RKO (cell line): ENCODE measurements at places on chromosomes 1 and 21.

- DNase-seq = no peak
Observed at GRCh38 chr1:36365381-36365780, 20.3 kb downstream of the STK40 start.

- peak; percentile 75 for DNase-seq
Observed at GRCh38 chr1:173330149-173330951, 123.2 kb upstream of the TNFSF4 start.

DNA sequence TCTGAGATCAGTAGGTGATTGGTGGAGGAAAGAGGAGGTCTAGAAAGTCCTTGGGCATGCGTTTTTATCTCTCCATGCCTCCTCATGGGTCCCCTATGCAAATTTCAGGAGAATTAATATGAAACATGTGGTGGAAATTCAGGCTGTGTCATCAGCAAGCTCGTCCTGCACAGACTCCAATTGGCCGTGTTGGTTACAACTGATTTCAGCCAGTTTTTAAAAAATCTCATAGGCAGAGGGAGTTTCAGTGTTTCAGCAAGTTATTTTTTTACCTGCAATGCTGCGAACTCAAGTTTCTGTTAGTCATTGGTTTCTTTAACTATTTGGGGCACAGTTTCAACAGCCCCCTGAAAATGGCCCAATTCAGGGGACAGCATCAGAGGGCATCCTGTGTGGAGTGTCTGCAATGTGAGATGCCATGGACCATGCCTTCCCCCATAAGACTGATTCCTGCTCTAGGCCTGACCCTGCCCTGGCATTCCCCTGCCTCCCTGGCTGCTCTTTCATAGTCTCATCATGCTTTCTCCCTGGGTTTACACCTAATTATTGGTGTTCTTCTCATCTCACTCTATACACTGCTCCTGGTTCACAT, 59.9 kb downstream of the C1orf198 start:
- DNase-seq = no peak

DNA sequence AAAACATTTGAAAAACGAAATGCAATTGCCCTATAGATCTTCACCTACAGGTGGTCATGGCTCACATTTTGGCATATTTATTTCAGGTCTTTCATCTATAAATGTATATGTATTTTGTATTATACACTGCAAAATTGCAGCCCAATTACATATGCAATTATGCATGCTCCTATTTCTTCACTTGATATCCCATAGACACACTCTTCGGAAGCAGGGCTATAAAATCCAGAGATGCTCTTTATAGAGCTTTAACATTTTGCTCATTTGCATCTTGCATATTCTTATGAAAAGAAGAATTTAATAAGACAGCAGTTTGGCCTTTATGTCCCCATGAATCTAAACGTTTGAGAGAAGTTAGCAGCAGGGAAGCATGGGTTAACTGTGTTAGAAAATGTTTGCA, 44.7 kb upstream of the PALMD start:
- no peak for DNase-seq

DNA sequence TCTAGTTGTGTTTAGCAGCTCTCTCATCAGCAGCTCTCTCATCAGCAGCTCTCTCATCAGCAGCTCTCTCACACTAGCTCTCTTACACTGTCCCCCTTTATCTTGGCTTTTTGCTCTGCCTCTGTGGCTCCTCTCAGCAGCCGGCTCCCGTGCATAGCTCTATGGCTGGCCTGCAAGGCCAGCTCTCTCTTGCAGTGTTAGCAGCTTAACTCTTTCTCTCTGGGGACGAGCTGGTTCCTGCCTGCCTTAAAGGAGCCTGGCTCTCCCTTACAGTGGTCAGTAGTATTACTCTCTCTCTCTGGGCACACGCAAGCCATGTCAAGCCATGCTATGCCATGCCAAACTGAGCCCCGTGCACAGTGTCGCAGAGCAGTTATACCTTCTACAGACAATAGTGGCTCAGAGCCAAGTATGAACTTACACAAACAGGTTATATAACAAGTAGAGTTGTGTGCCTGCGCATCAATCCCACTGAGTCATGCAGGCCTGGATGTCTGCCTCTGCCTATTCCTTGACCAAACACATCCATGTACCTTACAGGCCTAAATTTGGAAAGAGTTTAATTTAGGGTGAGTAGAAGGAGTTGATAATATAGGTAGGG, 295.9 kb downstream of the TPR start:
- no peak for DNase-seq

- peak; percentile 95 for DNase-seq
Observed at GRCh38 chr1:183022202-183023145, 746 bp upstream of the LAMC1 start.

DNA sequence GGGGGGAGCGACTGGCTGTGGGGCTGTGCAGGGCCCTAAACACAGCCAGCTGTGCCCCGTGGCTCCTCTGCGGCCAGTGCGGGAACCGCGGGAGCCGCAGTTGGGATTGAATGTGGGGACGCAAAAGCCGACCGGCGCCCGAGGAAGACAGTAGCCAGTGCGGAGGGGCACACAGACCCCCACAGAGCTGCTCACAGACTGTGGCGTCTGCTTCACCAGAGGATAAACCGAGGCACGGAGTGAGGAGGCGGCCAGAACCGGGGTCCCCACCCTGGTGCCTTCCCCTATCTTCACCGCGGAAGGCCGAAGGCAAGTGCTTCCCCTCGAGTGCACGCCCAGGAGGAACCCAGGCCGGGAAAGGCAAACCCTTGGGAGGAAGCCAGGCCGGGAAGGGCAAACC, 8.7 kb upstream of the TMEM52 start:
- DNase-seq = no peak

- DNase-seq = no peak
Observed at GRCh38 chr1:246302711-246303317, 204.3 kb downstream of the SMYD3 start.

GRCh38 chr1:52629325-52629643, 3.7 kb upstream of the SHISAL2A start:
- DNase-seq = no peak

DNA sequence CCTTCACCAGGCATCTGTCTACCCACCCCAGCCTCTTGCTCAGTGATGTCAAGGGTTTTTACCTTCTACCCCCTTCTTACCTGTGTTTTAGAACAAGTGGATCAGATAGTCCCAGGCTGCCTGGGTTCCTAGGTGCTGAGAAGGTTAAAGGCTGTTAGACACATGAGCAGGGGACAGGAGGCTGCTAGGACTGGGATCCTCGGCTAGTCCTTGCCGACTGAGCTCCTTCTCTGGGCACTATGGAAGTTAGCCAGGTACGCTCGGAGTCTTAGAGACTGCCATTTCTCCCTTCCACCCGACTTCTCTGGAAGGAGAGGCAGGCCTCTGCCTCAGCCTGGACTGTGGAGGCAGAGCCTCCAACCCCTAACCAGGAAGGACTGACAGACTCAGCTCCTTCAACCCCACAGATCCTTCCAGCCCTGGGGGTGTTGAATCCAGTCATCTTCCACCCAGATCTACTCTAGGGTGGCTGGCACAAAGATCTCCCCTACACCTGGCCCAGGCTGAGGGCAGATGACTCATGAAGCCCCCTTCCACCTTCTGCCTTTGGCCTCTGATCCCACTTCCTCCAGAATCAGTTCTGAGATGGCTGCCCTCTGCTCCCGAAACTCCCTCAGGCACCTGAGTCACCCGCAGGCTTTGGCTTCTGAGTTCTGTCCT, at the start of gene DYNLT4:
Gene DYNLT4 (minus strand): TSS at position 648 of the 660 bp plus-strand sequence. CDS start 683 bp downstream, outside the sequence.
- no peak for DNase-seq

- DNase-seq = no peak
Observed at GRCh38 chr1:116314305-116314919, 58.6 kb upstream of the ATP1A1 start.

DNA sequence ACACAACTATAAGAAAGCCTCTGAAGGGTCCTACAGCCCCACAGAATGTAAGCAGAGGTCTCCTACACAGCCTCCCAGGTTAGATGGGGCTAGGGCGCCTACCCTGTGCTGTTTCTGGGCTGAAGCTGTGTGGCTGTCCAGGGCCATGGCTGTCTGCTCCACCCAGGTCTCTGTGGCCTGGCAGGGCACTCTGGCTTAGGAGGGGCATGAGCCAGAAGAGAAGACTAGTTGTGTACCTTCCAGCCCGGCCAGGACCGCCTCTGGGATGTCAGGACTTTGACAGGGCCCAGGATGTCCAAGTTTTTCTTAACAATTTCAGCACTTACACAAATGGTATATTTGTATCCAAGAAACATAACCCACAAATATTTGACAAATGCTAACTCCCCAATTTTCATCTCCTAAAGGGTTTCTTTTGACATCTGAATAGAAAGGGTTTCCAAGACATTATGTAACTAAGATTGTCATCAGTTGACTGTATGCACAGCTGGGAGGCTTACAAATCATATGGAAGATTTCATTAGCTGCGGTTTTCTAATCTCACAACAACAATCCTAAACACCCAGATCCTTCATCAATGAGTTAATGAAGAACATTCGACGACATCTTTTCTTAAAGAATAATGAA, 80.5 kb downstream of the HSF2BP start:
- no peak for DNase-seq

GRCh38 chr1:2356401-2356800, 35.0 kb downstream of the MORN1 start:
- no peak for DNase-seq

DNA sequence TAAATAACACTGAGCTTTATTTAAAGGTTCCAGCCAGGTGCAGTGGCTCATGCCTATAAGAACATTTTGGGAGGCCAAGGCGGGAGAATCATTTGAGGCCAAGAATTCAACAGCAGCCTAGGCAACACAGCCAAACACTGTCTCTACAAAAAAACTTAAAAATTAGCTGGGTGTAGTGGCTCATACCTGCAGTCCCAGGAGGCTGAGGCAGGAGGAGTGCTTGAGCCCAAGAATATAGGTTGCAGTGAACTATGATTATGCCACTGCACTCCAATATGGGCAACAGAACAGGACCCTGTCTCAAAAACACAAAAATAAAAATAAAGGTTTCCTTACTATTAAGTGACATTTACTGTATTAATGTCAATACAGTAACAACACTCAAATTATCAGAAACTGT, 2.1 kb downstream of the TAF12 start:
- DNase-seq = peak; percentile 71

DNA sequence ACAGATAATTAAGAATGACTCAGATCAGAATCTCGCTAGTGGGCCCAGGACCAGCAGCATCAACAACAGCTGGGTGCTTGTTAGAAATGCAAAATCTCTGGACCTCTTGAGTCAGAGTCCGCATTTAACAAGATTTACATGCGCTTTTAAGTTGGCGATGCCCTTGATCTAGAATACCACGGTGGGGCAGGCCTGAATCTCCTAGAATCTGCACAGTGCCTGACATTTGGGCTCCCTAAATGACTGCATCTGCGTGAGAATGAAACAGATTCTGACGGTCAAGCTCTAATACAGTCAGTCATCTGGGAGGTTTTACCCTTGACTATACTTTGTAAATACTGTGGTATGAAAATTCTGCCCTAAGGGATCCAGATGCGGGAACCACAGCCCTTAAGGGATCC, 17.2 kb upstream of the RAB29 start:
- no peak for DNase-seq

- DNase-seq = no peak
Observed at GRCh38 chr1:228306275-228307217, 98.7 kb downstream of the OBSCN start.

- DNase-seq = no peak
Observed at GRCh38 chr1:97791251-97791650, 129.6 kb downstream of the DPYD start.

DNA sequence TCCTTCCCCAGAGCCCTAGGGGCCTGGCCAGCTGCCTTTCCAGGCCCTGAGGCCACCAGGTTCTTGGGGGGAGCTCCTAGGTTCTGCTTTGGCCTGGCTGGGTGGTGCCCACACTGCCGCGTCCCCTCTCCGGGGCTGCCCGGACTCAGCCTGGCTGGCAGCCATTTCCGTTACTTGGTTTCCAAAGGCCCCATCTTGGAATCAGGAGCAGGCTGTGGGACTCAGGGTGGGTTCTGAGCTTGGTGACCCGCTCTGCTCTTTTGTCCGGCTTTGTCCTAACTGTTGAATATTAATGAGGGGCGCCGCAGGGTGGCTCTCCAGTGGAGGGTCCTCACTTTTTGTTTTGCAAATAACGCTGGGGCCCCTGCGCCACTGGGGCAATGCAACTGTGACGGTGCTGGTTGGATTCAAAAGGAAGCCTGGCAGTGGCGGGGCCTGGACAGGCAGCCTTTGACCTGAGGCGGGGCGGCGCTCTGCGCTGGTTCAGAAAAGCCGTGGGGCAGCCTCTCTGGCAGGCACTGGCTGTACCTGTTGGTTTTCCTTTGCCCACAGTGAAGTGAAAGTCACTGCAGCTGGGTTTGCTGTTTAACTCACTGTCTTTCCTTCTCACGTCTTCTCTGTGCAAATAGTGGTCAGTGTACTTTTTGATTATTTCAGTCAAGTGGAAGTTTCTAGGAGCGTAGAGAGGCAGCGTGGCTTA, 20.2 kb downstream of the SKI start:
- no peak for DNase-seq

DNA sequence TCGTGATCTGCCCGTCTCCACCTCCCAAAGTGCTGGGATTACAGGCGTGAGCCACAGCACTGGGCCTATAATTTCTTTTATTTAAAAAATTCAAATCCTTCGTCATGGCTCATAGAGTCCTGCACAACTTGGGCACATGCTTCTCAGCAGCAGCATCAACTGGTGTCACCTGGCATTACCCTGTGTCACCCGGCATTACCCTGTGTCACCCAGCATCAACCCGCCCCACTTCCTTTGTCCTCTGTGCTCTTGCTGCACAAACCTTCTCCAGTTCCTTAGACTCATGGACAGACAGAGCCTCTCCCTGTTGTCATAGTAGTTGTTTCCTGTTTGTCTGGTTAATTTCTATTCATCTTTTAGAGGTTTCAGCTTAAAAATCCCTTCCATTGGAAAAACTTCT, 121.2 kb upstream of the SERBP1 start:
- no peak for DNase-seq

GRCh38 chr1:241083285-241083684, 273.7 kb downstream of the RGS7 start:
- no peak for DNase-seq

GRCh38 chr1:232705815-232706575, 76.1 kb upstream of the SIPA1L2 start:
- no peak for DNase-seq

- DNase-seq = no peak
Observed at GRCh38 chr1:25169610-25170009, 62.7 kb downstream of the SYF2 start.

DNA sequence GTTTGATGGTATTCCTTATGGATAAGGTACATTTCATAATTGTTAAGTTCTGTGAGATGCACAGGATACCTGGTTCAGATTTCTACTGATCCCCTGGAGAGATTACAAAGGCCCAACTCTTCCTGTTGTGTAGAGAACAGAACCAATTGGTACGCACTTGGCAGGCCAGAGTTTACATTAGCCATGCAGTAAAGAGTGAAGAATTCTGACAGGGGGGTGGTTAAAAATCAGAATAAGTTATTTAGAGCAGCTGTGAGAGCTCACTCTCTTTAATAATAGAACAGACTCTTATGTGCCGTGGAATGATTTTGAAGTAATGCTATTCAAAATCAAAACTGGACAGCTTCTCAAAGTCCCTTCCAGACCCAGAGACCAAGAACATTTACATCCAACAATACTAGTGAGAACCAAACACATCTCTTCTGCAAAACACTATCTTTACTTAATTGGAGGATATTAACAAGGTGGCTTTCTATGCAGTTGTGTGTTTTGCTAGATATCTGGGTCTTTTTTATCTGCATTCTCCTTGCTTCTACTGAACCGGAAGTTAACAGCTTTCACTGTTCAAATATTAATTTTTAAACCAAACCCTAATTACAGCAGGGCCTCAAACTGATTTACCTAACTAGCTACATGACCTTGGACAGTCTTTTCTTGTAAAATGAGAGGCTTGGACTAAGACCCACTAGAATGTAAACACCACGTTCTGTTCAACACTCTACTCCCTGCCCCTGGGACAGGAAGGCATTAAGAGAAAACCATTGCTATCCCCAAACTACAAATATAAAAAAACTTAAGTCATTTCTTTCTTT, 4.0 kb downstream of the USP24 start:
- DNase-seq = no peak

GRCh38 chr1:87213135-87213515, 115.6 kb upstream of the LMO4 start:
- no peak for DNase-seq
